ENCODE measurements at places on chromosomes 3 and 15.
A peak's percentile ranks its signal among the peaks of the same experiment; 100 is the strongest.

DNA sequence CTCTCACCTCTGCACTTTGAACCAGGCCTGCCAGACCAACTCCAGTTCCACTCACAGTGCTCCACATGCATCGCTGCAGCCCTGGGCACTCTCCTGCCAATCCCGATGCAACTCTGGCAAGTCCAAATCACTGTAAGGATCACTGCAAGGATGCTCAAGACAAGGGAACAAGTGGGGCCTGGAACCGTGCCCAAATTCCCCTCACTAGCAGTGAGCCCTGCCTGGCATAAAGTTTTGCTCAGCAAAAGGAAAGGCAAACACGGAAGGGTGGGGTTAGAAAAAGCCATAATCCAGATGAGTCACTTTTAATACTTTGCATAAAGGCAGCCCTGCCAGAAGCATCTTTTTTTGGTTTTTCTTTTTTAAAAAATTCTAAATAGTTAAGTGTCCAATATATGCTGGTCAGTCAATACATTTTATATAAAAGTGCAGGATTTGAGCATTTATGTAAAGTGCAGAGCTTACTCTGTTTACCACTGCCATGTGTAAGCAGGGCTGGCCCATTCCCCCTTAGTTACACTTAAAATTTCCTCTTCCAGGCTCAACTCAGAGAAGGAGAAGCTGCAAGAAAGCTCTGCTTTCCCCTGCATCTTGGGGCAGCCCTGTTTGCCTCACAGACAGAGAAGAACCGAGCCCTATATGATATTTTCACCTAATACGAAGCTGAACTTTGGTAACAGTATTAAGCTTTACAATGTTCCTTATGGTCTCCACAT lies 102.2 kb downstream of the CD47 start:
- peak; percentile 55 for DNase-seq

DNA sequence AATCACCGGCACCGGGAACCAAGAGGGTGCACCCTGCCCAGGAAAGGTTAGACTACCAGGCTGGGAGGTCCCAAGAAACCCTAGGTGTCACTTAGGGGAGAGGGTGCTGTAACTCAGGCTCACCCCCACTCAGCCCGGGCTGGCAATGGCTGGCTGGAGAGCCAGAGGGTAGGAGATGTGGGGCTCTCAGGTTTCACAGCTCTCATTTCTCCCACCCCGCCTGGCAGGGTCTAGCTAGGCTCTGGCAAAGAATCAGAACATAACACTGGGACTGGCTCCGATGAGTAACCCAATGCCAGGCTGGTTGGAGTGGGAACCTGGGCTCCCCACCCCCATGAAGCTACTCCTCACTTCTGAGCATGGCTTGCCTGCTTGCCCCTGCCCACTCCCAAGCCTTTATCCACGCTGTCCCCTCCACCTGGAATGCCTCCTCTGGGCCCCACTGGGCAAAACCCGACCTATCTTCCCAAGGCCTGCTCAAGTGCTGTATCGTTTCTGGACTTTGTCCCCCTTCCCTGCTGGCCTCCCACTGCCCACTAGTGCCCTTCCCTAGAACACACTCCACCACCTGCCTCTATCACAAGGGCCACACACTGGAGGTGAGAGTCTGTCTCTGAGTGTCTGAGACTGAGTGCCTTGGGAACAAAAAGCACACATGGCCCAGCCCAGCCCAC lies 2.0 kb downstream of the CIB2 start:
- DNase-seq, result no peak

DNA sequence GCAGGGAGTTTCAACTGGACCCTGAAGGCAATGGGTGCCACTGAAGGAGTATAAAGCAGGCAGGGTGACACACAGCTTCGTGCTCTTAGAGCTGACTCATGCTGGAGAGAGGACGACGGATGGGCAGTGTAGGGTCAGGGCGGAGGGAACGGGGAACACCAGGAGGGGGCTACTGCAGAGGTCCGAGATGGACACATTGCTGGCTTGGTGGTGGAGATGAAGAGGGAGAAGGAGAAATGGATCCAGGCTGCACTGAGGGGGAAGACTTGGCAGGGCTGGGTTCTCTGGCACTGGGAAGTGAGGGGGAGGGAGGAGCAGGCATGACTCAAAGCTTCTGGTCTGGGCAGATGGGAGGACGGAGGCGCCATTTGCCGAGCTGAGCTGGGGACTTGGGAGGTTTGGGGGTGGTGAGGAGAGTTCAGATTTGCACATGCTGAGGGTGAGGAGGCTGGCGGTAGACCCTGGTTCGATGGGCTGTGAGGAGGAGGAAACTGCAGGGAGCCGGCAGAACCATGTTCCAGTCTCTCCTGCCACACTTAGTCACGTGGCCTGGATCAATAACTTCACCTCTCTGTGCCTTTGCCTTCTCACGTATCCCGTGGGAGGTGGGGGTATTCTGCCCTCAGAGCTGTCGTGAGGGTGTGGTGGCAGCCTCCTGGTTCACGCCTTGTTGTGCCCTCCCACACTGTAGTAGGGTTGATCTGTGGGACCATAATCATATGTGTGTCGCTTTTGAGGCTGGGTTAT lies 4.6 kb upstream of the KCTD6 start:
- peak; percentile 56 for DNase-seq

GRCh38 chr3:109275702-109276293 lies 40.5 kb downstream of the DPPA2 start:
- DNase-seq, result peak; percentile 60

DNA sequence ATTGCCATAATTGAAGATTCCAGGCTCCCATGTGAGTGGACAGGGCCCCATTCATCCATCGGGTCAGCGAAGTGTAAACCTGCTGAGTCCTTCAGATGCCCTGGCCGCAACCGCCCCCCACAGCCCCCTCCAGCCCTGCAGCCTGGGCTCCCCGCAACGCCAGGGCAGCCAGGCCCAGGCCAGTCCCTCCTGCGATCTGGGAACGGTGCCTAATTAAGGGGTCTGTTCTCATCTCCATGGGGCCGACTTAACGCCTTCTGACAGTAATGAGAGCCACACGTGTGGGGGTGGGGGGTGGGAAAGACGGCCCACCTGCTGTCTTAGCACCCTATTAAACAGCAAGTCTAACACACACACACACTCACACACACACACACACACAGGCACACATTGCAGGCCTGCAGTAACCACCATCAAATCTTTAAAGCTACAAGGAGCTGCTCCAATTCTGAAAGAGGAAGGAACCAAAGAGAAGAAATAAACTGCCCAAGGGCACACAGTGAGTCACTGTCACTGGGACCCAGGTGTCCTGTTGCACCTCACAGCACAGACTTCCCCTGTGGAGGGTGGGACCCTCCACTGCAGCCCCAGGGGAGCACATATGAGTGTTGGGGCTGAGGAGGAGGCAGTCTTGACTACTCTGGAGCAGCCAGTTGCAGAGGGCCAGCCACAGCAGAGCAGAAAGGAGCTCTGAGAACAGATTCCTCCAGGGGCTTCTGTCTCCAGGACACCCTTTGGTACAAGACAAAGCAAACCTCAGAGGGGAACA lies 31.8 kb upstream of the HES1 start:
- DNase-seq, result no peak
